Activated CD4-positive, CD25-positive, alpha-beta regulatory T cell treated with anti-CD3 and anti-CD28 coated beads, Interleukin-2, amount 50 U/mL, for 16 hours (primary cell): ENCODE measurements at places on chromosomes 13 and 19.

GRCh38 chr13:89239361-89240127, 1568.4 kb downstream of the SLITRK5 start:
- no peak for DNase-seq

- no peak for DNase-seq
Observed at GRCh38 chr13:44128552-44129001, 245.0 kb upstream of the SERP2 start.

DNA sequence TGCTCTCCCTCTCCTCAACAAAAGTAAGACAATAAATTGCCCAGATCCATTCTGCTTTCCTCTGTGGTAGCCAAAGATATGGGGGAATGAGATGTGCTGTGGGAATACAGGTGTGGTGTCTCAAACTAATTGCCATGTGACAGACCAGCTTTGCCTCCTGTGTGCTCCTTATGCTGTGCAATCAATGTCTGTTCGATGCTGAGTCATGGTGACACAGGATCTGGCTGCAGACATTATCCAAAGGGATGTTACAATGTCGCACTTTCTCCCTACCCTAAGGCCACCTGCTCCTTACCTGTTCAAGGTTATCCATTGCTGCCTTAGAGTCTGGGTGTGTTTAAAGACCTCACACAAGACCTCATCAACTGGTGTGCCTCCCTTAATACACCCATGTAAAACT, 32.5 kb downstream of the FGF14 start:
- DNase-seq, result no peak

GRCh38 chr19:52778811-52779210, 7.8 kb downstream of the ZNF600 start:
- no peak for DNase-seq

DNA sequence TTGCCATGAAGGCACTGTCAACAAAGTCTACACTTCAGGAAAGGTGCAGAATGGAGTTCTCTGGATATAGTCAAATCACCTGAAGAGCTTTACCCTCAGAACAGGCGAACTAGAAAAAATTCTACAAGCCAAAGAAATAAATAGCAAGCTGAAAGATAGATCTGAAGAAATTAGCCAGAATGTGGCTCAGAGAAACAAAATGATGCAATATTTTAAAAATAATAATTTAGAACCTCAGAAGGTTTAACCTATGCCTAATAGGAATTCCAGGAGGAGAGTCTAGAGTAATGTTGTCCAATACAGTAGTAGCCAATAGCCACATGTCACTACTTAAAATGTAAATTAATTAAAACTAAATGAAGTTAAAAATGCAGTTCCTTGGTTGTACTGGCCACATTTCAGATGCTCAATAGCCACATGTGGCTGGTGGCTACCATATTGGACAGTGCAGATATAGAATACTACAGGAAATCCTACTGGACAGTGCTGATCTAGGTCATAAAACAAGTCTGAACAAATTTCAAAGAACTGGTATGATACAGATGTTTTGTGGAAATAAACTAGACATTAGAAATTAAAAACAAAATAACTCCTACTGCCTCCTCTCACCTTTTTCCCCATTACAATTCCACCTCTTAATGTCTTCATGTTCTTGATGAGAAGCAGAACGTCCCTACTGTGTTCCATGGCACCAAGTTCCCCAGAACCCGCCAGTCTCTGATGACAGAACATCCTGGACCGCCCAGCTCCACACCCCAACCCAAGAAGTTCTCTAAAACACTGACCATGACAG, 679 bp upstream of the CDADC1 start:
- no peak for DNase-seq

DNA sequence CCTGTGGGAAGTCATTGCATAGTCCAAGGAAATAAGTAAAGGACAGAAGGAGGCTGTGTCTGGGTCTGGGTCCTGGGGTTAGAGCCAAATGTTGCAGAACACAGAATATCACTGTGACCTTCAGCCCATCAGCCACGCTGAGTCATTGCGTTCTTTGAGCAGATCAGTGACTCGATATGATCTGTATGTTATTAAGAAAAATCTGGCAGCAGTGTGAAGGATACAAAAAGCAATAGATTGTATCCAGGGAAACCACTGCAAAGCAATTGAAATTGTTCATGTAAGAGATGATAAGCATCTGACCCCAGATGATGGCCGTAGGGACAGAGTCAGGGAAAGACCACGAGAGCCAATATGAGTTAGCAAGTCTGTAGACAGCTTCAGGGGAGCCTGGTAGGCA, 1575.1 kb upstream of the SLC10A2 start:
- DNase-seq, result no peak

- no peak for DNase-seq
Observed at GRCh38 chr19:51572908-51573307, 1.8 kb downstream of the ZNF175 start.

DNA sequence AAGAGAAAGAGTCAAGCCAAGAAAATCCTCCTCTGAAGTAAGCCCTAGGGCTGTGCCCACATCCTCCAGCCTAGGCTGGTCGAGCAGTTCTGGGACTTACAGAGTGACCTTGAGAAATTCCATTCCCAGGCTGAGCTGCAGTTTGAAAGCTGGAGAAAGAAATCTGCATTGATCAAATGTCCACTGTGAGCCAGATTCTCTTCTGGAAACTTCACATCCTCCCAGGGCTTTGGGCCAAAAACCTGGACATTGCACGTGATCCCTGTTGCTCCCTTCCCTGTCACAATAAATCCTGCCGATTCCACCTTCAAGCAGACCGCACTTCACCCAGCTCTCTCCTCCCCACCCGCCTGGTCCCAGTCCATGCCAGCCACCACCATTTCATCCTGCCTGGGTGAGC, 15.7 kb downstream of the TMEM143 start:
- no peak for DNase-seq

GRCh38 chr19:6108721-6109633, 1.3 kb downstream of the RFX2 start:
- DNase-seq, result peak; percentile 21

GRCh38 chr19:55777528-55777927, 8.6 kb downstream of the RFPL4AL1 start:
- DNase-seq, result no peak

GRCh38 chr19:38209671-38210457, 14.2 kb downstream of the DPF1 start:
- DNase-seq, result no peak

GRCh38 chr19:16000024-16000663, 51.3 kb downstream of the OR10H4 start:
- no peak for DNase-seq

DNA sequence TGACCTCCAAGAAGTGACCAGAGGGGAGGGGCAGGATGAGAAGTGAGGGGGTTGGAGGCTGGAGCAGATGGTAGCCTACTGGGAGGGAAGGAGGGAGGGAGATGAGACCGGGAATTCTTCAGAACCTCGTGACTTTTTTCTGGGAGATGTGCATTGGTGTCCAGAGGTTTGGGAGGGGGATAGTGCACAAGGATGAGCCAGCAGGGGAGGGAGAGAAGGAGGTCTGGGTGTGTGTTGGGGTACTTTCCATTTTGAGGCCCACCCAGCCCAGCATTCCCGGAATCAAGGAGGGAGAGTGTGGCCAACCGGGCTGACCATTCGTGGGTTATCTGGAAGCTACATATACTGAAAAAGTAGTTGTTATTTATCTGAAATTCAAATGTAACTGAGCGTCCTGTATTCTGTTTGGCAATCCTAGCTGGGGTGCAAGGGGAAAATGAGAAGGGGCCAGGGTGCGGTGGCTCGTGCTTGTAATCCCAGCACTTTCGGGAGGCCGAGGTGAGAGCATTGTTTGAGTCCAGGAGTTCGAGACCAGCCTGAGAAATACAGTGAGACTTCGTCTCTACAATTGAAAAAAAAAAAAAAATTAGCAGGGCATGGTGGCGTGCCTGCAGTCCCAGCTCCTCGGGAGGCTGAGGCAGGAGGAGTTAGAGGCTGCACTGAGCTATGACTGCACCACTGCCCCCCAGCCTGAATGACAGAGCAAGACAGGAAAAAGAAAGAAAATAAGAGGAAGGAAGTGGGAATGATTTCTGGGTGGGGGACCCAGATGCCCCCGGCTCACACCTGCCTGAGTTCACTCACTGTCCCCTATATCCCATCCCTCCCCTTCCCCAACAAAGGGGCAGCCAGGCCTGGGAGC, 4.4 kb upstream of the C3 start:
- DNase-seq, result no peak

GRCh38 chr19:41308450-41309179, 1.4 kb upstream of the CCDC97 start:
- DNase-seq, result peak; percentile 91

GRCh38 chr19:13138171-13138915, 11.8 kb downstream of the STX10 start:
- no peak for DNase-seq

DNA sequence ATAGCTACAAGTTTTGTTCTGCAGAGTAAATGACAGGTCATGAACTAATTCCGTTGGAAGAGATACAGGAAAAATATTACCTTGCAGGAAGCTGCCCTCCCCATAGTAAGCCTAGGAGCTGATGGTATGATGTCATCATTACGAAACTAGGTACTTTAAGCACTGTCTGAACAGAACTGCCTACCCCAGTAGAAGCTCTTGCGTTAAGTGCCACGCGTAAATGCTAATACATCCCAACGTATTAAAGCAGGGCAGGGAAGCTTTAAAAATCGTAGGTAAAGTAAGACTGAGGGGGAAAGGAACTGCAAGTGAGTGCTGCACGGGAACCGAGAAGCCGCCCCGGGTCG, 572 bp downstream of the UGGT2 start:
- DNase-seq, result no peak

DNA sequence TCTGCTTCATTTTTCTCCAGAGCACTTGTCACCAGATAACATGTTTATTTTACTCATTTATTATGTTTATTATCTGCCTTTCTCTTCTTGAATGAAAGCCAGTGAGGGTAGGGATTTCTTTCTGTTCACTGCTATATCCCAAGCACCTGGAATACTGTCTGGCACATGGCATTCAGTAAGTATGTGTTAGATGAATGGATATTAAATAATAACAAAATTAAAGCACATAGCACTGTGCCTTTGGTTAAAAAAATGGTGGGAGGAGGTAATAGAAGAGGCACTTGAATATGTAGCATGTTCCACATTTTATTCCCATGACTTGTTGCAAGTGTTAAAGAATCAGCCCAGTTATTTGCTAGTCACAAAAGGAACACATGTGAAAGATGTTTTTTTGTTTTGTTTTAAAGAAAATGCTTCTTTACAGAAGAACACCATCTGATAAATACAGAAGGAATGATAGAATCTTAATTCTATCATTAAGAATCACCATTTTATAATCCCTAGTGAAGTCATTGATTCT, 151.0 kb downstream of the DLEU7 start:
- DNase-seq, result no peak

DNA sequence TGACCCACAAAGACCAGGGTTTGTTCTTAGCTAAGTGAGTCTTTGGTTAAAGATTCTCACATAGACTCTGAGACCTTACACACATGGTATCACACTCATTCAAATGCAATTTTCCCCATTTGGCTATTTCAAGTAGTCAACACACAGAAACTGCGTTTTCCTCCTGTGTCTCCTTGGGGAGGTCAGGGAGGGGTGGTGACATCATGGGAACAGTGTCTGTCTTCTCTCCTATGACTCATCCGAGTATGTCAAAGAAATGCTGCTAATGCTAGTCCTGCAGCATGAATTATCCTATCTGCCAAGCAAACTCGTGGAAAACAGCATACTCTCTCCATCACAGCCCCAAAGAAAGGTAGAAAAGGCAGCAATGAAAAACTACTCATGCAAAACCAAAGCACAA, 100.2 kb downstream of the ENOX1 start:
- no peak for DNase-seq

- DNase-seq, result no peak
Observed at GRCh38 chr19:33910922-33911321, 114.3 kb downstream of the KCTD15 start.

DNA sequence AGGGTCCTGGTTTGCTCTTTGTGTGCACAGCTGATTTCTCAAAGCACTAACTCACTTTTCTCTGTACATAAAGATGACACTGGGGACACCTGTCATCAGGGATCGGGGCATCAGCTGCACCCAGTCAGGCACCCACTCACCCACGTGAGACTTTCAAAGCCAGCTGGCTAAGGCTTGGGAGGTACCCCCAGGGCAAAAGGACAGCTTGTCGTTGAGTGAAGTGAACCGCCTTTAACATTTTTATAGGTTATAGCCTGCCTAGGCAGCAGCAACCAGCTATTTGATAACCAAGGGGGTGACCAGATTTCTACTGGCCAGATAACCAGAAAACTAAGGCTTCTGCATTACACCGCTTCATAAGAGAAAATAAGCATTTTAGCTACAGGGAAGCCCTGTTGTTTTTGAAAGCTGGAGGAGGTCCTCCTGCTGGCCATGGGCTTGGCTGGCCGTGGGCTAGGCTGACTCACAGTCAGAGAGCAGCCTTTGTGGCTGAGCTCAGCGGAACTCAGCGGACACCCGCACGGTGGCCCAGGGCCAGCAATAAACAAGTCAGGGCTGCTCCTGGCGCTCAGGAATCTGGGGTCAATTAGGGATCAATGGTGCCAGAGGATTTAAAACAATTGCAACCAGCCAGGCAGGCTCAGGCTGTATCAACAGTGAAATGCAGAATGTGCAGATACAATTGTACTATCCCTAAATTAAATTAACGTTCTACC, 57.1 kb downstream of the ALOX5AP start:
- DNase-seq, result no peak

DNA sequence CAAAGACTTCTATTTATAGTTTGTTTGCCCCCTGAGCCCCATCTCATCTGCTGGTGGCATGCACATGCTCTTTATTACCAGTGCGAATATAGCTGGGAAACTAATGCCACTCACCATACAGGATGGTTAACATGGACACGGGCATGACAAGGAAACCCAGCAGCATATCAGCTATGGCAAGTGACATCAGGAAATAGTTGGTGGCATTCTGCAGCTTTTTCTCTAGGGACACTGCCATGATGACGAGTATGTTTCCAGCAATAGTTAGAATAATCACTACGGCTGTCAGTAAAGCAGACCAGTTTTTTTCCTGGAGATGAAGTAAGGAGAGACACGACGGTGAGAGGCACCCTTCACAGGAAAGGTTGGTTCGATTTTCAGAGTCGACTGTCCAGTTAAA, 1.5 kb downstream of the HTR2A start:
- no peak for DNase-seq

- no peak for DNase-seq
Observed at GRCh38 chr19:11574689-11575088, 2.8 kb downstream of the ACP5 start.

DNA sequence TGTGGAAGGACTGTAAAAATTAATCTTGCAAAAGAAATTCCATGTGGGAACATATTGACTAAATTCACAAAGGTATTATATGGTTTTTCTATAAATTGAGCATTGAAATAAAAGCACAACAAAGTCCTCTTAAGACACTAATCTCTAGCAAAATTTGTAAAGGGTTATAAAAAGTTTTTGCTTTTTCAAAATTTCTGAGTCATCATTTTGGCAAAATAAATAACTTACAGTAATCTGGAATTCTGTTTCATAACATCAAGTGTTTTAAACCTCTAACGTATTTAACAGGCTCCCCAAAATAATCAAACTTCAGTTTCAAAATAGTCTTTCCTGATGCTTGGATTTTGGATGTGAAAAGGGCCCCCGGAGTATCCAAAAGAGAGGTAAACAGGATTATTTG, 26.0 kb downstream of the MED4 start:
- no peak for DNase-seq

- DNase-seq, result no peak
Observed at GRCh38 chr13:99671746-99672145, 170.5 kb downstream of the TM9SF2 start.
